CD4-positive, alpha-beta T cell treated with Interleukin-12 subunit alpha and Interleukin-12 subunit beta, for 1 hour (primary cell): ENCODE measurements at places on chromosomes 13 and 19.

GRCh38 chr13:99572921-99573320, 71.6 kb downstream of the TM9SF2 start:
- DNase-seq: no peak

DNA sequence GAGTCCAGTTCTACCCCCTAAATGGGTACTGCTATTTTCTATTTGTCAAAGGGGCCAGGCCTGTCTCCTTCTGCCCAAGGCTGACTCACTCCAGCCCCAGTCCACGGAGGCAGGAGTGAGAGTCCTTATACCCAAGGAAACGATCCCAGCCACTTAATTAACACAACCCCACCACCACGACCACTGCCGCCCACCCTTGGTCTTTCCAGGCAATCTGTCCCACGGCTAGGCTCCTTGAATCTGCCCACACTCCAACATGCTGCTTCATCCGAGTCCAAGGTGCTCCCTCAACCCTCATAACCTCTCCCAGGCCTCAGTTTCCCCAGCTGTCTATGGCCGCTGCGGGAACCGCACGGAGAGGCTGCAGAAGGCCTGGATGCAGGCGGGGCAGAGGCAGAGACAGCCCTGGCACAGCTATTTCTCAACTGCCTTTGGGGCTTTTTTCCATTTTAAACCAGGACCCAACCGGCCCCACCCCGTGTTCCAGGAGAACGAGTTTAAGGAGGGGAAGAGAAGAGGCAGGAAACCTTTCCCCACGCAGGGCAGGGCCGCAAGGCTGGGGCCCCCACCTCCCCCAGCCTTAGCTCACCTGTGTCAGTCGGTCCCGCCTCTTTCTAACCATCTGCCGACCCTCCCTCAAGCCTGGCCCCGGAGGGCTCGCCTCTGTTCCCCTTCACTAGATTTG, 746 bp downstream of the RAB3D start:
- no peak for DNase-seq

DNA sequence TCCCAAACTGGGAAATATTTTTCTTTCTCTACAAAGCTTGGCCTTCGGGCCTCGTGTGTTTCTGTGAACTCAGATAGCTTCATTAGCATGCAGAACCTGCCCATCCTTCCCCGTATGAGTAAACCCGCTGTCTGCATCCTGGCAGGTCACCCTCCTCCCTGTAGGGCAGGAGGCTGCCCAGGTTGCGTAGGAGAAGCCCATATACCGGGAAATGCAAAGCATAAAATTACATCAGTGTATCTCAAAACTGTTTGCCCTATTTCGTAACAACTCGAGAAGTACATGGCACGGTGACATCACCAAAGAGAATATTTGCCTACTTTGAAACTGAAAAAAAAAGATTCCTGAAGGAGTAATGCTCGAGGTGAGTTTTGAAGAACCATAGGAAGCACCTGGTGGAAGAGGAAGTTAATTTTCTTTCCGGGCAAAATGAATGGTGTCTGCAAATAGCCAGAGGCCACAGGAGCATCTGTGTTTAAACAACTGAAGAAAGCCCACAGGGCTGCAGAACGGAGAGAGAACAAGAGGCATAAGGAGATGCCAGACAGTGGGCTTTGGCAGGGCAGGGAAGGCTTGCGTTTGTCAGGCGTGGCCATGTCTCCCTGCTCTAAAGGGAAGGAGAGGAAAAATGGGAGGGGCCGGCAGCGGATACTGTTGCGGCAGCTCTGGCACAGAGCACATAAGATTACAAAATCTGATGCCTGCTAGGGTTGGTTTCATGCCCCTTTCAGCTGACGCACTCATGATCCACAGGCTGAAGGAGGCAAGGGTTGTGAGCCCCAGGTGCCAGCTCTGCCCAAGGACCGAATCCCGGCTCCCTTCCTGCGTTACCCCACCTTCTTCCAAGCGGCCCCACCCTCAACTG, 81.4 kb downstream of the IRS2 start:
- no peak for DNase-seq

DNA sequence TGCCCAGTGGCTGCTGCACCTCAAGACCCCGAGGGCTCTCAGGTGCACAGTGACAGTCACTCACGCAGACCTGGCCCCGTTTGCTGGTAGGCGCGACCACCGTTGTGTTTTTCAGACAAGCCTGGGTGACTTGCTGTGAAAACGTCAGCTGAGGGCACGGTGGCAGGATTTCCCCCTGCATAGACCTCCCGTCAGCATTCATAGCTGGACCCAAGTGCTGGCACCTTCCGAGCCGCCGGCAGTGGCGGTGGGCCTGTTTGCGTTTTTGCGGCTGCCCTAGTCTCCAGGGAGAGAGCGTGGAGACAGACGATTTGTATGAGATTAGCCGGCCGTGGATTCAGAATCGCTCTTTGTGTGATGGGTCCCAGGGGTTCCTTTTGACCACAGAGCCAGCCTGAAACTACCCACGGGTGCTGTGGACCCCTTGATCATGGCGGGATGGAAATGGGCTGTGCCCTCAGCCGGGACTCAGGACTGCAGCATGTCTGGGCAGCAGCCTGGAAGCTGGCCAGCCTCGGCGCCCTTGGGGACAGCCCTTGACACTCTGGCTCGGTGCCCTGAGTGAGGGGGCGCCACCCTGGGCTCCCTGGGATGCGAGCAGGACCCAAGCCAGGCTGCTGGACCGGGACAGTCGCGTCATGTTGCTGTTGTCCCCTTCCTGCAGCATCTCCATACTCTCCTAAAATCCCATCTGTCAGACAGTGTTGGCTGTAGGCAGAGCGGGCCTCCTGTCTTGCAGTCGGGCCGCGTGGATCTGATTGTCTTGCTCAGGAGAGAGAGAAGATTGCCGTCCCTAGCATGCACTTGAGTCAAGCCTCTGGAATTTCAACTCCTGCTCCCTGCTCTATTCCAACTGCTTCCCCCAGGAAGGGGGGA, 8.6 kb downstream of the KDM4B start:
- DNase-seq: no peak

DNA sequence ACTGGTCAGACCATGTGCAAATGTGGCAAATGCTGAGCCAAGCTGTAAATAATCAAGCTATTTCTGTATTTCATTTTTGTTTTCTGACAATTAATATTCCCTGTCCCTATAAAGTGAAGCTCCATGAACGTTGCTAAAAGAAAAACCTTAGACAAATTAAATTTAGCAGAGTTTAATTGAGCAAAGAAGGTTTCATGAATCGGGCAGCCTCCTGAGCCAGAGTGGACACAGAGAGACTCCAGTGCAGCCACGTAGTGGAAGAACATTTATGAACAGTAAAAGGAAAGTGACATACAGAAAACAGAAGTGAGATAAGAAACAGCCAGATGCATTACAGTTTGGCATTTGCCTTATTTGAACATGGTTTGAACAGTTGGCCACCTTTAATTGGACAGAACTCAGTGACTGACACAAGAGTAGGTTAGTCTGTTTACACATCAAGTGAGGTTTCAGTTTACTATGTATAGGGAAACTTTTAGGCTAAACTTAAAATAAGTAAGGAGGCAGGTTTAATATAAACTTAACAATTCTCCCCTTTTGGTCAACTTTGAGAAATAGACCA, 69.7 kb downstream of the UFM1 start:
- no peak for DNase-seq

DNA sequence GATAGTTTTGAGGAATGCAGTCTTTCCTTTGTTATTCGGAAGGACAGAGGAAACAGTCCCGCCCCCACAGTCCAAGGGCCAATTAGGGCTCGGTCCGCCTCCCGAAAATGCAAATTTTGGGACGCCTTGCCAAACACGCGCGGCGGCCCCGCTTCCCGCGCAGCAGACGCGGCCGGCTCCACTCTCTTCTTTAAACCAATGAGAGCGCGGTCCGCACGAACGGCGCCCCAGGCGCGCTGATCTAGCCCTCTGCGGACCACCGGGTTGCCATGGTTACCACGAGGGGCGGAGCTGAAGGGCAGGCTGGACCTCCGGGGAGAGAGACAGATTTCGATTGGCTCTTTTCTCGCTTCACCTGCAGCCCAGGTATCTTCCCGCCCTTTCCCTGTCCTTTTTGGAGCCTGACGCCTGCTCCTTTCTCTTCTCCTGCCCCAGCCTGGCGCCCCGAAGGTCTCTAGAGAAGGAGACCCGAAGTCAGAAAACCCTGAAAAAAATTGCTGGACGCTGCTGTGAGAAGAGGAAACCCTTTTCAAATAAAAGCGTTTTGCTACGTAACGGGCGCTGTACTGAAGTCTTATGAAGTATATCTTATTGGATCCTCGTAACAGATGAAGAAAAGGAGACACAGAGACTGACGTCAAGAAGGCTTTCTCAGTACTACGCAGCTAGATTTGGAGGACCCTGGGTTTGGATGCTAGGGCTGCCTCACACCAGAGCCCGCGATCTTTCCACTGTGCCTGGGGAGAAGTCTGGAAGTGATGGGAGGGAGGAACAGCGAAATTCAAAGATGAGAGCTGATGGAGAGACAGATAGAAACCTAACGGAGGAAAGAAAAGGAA, 2.0 kb downstream of the PTH2 start:
- peak; percentile 46 for DNase-seq

DNA sequence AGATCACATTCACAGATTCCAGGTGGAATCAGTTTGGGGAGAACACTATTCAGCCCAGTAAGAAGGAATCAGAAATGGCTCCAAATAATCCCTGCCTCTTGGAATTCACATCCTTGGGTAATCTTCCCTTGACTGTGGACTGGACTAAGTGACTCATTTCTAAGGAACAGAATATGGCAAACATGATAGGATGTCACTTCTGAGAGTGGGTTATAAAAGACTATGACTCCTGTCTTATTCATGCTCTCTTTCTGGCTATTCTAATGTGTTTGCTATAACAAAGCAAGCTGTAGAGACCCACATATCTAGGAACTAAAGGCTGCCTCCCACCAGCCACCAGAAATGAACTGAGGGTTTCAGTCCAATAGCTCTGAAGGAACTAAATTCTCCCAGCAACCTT, 37.8 kb downstream of the MBD3L2B start:
- no peak for DNase-seq

DNA sequence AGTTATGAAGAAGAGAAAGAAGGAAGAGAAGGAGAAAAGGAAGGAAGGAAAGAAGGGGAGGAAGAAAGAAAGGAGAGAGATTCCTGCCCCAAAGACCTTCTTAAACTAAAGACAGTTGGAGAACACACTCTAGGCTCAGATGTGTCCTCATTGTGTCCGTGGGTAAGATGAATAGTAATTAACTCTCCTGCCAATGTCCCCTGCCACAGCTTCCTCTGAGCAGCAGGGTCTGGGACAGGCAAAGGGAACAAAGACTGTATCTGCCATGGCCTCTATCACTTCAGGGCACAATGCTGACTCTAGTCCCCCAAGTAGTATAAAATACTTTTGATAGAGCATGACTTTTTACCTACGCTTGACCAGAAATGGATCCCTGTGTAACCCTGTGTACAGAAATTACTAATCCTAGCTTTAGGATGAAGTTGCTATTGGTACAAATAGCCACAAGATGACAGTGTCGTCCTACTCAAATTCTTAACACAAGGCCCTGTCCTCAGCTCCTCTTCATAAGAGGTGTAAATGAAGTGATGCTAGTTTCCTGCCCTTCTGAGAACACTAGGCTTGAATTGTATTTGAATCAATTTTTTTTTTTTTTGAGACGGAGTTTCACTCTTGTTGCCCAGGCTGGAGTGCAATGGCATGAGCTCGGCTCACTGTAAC, 186.2 kb upstream of the GPR12 start:
- DNase-seq: peak; percentile 11

- DNase-seq: peak; percentile 83
Measured at GRCh38 chr19:40974633-40975037, 16.4 kb upstream of the CYP2B6 start.

DNA sequence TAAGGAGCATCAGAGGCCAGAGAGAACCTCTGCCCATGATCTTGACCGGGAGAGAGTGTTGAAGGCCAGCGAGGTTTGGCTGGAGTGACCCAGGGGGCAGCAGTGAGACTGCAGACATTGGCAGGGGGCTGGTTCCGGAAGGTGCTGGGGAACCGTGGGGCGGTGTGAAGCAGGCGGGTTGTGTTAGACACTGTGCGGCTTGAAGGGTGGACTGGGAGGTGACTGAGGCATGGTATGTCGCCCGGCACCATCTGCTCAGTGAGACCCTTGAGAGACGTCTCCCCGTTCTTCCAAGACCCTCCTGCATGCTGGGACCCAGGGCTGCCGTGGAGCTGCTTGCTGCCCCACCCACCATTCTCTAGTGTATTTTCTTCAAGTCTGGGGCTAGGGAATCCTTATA, 24.6 kb downstream of the CARM1 start:
- DNase-seq: no peak

GRCh38 chr13:113836768-113837559, 26.9 kb downstream of the GAS6 start:
- DNase-seq: no peak

GRCh38 chr19:7326105-7326877, 22.4 kb upstream of the ARHGEF18 start:
- peak; percentile 48 for DNase-seq

DNA sequence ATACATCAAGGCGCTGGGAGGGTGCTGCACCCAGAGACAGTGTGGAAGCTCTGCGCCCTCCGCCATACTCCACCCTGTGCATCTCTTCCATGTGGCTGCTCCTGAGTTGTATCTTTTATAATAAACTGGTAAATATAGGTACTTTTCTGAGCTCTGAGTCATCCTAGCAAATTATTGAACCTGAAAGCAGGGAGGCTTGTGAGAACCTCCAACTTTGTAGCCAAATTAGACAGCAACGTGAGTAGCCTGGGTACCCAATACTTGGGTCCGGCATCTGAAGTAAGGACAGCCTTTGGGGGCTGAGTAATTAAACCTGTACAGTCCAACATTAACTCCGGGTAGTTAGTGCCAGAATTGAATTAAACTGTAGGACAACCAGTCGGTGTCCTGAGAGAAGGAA, 57.4 kb downstream of the RUBCNL start:
- no peak for DNase-seq

GRCh38 chr19:1177322-1178114, 3.5 kb upstream of the SBNO2 start:
- no peak for DNase-seq

DNA sequence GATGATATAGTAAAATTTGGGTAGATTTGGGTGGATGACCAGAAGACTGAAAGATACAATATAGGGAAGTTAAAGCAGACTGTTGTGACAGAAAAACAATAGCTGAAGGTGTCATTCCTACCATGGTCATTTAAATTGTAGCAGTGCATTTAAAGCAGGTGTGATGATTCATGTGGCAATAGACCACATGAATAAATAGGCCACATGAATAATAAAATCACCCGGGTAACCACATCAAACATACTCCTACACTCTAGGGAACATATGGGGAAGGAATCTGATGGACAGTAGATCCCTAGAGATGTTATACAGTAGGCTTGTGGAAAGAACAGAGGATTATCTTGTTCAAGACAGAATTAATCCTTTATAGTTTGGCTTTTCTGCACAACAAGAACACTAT, 392.6 kb downstream of the SLITRK5 start:
- DNase-seq: no peak

- no peak for DNase-seq
Measured at GRCh38 chr13:35139591-35139990, 197.5 kb downstream of the NBEA start.

GRCh38 chr13:98772794-98773452, 20.5 kb upstream of the SLC15A1 start:
- DNase-seq: no peak
